ENCODE measurements at places on chromosomes 3 and 15.

DNA sequence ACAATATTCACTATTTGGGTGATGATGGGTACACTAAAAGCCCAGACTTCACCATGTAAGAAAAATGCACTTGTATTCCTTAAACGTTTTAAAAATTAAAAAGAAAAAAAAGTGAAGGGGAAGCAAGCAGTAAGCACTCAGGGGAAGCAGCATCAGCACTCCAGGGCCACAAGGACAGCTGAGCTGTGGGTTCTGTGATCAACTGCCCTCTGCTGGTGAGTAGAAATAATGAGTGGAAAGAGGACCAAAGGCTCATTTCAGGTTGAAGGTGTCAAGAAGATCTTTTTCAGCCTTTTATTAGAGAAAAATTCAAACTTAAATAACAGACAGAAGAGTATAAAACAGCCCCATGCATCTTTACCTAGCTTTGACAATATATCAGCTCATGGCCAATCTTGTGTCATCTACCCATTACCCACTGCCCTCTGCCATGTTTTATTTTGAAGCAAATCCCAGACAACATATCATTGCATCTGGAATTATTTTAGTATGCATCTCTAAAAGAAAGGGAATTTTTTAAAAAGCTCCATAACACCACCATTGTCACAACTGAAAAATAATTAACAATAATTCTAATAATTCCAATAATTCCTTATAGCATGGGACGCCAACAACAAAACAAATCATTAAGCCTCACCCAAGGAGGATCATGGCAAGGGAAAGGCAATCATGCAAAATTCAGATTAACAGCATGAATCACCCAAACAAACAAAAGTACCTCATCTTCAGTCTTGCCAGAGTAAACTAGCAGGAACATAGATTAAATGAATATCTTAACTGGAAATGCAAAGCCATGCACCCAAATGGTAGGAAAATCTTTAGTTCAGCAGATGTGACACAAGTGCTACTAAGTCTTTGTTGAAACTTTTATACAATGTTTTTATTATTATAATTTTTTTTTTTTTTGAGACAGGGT lies 42.5 kb downstream of the TAMM41 start:
- no peak for DNase-seq

DNA sequence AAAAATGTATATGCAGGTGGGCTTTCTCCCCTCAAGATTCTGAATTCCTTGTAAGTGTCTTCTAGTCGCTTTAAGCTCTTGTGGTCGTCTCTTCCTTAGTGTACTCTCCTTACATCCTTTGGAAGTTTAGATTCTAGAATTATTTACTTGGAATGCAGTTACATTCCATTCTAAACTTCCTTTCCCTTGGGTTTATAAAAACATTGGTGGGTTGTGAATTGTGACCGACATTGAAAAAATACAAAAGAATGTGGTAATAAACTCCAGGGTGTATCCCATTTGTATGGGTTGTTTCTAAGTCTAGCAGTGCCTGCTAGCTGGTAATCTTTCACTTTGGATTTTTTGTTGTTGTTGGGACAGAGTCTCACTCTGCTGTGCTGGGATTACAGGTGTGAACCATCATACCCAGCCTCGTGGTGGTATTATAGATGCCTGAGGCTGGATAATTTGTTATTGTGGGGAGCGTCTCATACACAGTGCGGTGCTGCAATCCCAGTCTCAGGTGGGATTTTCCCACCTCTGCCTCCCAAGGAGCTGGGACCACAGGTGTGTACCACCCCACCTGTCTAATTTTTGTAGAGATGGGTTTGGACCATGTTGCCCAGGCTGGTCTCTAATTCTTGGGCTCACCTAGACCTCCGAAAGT lies 9.1 kb downstream of the CHD2 start:
- no peak for DNase-seq

DNA sequence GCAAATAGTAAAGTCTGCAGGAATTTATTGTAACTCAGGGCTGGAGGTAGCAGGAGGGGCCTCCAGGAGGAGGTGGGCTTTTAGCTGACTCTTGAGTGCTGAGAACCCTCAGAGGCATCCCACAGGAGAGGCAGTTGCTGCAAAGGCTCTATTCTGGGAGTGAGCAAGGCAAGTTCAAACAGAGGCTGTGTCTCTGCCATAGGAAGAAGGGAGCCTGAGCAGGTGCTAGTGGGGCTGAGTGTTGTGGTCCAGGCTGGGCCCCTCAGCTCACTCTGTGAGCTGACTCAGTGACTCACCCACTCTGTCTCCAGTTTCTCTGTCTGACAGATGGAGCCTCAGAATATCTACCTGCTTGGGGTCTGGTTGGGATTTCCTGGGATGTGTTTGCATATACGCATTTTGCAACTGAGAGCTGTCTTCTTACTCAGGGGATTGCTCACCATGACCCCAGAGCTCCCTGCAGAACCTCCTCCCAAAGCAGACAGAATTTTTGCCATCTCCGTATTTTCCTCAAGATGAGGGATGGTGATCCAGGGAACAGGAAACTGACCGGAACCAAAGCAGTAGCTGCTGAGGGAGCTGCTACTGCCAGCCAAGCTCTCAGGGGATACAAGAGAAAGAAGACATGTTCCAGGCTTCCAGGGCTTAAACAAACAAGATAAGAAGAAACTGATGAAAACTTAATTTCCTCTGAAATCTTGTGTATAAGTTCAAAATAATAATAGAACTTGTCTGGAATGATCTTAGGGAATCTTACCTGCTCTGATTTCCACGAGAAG lies 13.6 kb upstream of the NOX5 start:
- no peak for DNase-seq

GRCh38 chr15:37101980-37102304 lies 1.6 kb upstream of the MEIS2 start:
- no peak for DNase-seq

GRCh38 chr3:14374444-14374883 lies 27.9 kb upstream of the SLC6A6 start:
- DNase-seq = no peak

GRCh38 chr15:48778331-48778730 lies 32.5 kb downstream of the CEP152 start:
- DNase-seq = no peak

DNA sequence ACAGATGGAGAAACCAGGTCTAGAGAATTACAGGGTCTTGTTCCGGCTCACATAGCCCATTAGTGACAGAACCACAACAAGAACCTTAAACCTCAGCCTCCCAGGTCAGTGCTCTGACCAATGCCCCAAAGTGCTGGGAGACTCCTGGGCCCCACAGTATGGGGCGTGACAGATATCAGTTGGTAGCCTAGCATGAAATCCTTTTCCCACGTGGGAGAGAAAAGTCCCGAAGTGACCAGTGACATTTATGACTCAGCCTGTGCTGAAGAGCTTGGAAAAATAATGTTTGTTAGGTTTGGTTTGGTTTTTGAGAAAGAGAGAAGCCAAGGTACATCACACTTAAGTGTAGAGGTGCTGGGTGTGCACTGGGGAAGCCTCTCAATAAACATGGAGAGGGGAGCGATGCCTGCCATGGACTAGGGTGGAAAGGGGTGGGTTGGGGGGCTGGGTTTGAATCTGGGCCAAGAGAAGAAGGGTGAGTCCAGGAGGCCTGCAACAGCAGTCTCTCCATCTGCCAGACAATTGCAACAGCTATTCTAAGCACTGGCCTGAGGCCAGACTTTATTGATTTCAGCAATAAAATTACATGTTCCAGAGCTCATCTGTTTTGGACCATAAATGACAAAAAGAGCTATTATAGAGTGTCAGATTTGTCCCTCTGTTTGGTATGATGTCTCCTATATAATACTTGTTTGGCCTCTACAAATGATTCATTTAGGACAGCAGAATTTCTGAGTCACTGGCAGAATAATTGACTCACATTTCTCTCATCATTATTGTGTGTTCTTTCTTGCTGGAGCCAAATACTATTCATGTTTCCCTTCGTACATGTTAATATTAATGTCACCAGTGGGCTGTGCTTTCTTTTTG lies 43.4 kb downstream of the C2CD4A start:
- no peak for DNase-seq

GRCh38 chr3:28286595-28286994 lies 45.2 kb downstream of the CMC1 start:
- DNase-seq = no peak

DNA sequence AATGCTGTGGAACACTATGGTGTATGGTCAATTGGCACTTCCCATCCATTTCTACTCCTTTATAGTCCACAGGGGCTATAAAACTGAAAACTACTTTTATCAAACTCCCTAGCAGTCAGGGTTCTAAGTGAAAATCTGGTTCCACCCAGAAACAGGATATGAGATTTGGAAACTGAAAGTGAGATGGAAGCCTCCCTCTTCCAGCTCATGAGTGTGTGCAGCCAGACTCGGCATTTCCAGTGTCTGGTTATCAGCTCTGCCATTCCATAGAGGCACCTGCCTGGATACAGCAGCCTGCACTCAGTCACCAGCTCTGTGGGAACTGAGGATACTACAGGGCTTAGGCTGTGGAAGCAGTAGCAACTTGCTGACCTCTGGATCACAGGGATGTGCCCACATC lies 14.7 kb upstream of the PLA2G4F start:
- DNase-seq = no peak

DNA sequence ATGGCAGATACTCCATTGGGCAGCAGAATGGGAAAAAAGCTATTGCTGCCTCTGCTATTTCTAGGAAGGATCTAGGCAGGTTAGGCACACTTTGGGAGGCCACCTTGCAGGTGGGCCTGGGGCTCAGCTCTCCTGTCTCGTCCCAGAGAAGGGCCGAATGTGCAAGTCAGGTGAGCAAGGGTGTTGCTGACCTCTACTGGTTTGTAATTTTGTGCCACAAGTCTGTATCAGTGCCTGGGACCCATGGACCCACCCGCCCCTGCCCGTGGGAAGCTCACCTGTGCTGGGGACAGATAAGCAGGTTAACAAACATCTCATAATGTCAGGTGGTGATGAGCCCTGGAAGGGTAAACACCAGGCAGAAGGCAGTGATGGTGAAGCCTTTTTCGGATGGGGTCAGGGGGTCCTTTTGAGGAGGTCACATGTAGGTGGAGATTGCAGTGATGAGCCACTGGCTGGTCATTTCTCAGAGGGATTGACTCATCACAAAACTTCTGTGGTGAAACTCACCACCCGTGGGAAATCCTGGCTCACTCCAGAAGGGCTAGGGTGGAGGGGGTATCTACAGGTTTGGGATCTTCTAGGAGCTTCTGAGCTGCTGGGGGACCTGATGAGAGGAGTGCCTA lies 161.3 kb downstream of the KLF13 start:
- DNase-seq = no peak

Data from NK-92 treated with Interleukin-12 subunit alpha and Interleukin-12 subunit beta, amount 100 ng/mL, for 24 hours (cell line).